ENCODE measurements at places on chromosomes 12 and 14. TPM values are rescaled to one million over a fixed set of nuclear protein-coding genes. Genes with fewer than 3 reads are reported as not detected.

DNA sequence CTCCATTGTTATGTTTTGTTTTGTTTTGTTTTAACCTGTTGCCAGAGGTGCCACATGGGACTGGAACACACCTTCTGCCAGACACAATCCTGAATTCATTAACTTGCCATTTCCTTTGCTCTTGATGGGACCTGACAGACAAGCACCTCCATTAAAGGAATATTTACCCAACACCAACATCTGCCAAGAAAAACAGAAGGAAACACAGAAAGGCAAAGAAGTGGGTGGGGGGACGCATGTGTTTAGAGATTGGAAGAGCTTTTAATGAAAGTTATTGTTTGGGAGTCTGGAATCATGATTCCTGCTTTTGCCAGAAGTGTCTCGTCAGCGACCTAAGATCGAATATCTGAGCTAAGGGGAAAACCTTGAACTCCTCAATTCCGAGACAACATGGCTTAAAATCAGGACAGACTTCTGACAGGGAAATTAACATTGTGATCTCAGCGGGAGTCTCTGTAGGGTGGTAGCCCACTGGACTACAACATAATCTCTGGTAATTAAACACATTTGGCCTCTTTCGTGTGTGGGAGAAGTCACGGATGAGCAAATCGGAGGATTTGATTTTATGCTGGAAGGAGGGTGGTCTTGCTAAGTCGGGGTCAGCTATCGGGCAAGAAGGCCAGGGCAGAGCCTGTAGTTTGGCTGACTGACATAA lies 210.4 kb upstream of the FAR2 start:
- H3K27me3 ChIP-seq: no peaks in the 10 kb centered on the region
- H3K4me1 ChIP-seq: no peaks in the 10 kb centered on the region
- no peaks in the 10 kb centered on the region for H3K36me3 ChIP-seq
- no peak overlapping the region for H3K27ac ChIP-seq
- H3K4me3 ChIP-seq: no peak overlapping the region
- DNase-seq: no peak

ANO4 gene
- total RNA-seq: not detected

IKZF4 gene
- total RNA-seq: 19.4 TPM

GRCh38 chr12:57370696-57371095 lies 60.1 kb downstream of the R3HDM2 start:
- no peak overlapping the region for H3K4me3 ChIP-seq
- H3K4me1 ChIP-seq: no peaks in the 10 kb centered on the region
- H3K27ac ChIP-seq: no peak overlapping the region
- peaks cover 42% of the 10 kb centered on the region for H3K36me3 ChIP-seq
- H3K27me3 ChIP-seq: no peaks in the 10 kb centered on the region

TAS2R46 gene
- 0.43 TPM for total RNA-seq

PTPRR gene
- not detected for total RNA-seq

DNA sequence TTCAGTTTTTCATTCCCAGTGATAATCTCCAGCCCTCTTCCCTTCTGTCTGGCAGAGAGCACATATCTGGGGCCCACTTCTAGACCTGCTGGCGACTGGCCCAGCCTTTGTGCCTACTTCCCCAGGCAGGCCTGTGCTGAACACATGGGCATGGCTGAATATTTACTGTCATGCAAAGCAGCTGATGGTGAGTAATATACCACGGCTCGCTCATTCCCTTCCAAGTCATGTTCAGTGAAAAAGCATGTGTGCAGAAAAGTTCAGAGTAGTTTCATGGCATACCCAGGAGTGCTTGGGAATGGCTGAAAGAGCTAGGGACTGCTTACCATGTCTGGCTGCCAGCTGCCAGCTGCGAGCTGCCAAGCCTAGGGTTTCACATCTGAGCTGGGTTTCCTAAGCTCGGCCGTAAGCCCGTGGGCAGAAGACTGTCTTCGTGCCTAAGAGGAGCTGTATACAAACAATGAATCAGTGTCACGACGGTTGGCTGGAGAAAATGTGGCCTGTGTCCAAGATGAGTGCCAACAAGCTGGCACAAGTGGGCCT lies 179.9 kb upstream of the PELI2 start:
- H3K27me3 ChIP-seq: peaks cover 3% of the 10 kb centered on the region
- H3K4me3 ChIP-seq: no peak overlapping the region

DNA sequence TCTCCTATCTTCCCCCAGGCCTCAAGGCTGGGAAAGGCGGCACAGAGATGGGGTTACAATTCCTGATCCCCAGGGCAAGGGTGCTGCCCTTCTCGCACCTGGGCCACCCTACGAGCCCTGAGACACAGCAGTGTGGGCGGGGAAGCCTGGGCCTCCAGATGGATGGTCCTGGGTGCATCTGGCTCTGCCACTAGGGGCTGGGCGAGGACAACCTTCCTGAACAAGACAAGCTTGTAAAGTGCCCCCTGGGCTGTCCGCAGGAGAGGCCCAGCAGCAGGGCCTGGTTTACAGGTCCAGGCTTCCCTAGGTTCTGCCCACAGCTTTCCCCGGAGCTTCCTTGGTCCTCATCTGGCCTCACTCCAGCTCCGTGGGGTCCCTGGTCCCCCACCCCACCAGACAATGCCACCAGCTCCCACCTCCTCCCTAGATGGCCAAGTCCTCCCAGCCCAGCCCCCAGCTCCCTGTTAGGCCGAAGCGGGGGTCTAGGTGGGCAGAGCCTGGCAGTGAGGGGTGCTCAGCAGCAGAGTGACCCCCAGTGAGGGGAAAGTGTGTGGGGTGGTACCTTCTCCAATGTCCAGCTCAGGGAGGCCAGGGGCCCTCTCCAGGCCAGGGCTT lies 8.9 kb downstream of the ARL6IP4 start:
- no peak for DNase-seq
- H3K27ac ChIP-seq: no peak overlapping the region
- H3K4me1 ChIP-seq: peaks cover 16% of the 10 kb centered on the region
- H3K36me3 ChIP-seq: peaks cover 3% of the 10 kb centered on the region

PROX2 gene
- total RNA-seq: not detected

DNA sequence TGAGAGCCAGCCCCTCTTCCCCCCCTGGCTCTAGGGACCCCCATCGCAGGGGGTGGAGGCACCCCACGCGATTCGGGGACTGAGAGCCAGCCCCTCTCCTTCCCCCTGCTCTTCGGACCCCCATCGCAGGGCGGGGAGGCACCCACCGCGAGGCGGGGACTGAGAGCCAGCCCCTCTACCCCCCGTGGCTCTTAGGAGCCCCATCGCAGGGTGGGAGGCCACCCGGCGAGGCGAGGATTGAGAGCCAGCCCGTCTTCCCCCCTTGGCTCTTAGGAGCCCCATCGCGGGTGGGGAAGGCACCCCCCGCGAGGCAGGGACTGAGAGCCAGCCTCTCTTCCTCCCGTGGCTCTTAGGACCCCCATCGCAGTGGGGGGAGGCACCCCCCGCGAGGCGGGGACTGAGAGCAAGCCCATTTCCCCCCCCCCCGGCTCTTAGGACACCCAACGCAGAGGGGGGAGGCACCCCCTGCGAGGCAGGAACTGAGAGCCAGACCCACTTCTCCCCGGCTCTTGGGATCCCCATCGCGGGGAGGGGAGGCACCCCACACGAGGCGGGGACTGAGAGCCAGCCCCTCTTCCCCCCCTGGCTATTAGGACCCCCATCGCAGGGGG lies 45.6 kb downstream of the DDX11 start:
- H3K27me3 ChIP-seq: peaks cover 29% of the 10 kb centered on the region
- DNase-seq: no peak
- peaks cover 11% of the 10 kb centered on the region for H3K4me1 ChIP-seq
- H3K27ac ChIP-seq: no peak overlapping the region
- no peaks in the 10 kb centered on the region for H3K36me3 ChIP-seq

GRCh38 chr12:57716305-57716704 lies 22.2 kb downstream of the AGAP2 start:
- H3K27me3 ChIP-seq: no peaks in the 10 kb centered on the region
- H3K27ac ChIP-seq: no peak overlapping the region
- no peak for DNase-seq
- H3K36me3 ChIP-seq: peaks cover 58% of the 10 kb centered on the region
- no peak overlapping the region for H3K4me3 ChIP-seq

ADGRD1 gene
- not detected for total RNA-seq

Measured in activated CD4-positive, alpha-beta memory T cell treated with anti-CD3 and anti-CD28 coated beads, Interleukin-2, amount 10 ng/mL, durations not matched to agents 7 days and 5 days (primary cell).